ENCODE measurements at places on chromosomes 12 and 14.

DNA sequence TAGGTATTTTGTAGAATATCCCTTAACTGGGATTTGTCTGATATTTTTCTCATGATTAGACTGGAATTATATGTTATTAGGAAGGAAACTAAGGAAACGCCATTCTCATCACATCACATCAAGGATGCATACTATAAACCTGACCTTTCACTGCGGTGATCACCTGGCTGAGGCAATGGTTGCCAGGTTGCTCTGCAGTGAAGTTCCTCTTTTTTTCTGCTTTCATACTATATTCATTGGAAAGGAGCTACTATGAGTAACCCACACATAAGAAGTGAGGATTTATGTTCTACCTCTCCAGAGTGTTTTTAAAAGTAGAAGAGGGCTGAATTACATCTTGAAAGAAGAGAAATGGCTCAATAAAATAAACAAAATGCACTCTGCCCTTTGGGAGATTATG, 31.0 kb upstream of the GRIP1 start:
- no peak for DNase-seq

DNA sequence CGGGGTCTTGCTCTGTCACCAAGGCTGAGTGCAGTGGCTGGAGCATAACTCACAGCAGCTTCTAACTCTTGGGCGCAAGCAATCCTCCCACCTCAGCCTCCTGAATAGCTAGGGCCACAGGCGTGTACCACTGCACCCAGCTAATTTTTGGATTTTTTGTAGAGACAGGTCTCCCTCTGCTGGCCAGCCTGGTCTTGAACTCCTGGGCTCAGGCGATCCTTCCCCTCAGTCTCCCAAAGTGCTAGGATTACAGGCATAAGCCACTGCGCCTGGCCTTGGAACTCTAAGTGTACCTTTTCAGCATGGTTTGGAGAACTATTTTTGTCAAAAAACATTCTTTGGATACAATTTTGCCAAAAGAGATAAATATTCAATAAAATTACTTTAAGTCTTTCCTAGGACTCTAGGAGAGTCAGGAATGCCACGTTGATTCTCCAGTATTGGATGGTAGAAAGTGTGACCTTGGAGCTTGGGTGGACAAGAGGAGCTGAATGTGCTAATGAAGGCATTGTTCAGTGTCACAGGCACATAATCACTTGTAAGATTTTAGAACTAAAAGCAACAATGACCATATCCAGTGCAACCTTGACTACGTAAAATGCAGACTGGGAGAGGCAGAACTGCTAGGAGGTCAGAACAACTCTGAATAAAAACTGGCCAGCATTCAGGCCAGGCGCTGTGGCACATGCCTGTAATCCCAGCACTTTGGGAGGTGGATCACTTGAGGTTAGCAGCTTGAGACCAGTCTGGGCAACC, 2.8 kb downstream of the SRSF9 start:
- peak; percentile 3 for DNase-seq

DNA sequence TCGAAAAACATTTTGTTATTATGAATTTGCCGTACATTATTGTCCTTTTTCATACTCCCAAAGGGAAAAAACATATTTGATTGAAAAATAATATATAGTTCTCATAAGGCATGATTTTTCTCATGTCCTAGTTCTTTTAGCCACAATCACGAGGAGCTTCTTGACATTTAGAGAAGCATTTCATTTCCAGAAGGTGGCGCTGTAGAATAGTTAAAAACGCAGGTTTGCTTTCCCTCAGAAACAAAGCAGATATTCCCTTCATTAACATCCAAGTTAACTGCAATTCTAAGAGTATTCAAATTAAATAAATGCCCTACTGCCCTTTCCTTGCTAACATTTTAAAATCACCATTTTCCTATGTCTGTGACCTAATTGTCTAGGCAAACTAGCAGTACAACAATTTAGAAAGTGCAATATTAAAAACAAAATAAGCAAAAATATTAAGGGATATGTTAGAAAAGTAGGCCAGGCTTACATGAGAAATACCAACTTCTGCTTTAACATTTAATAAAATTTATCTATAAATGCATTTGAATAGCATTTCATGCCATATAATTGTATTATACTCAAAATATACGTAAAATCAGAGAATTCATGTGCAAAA, 10.9 kb upstream of the PIK3C2G start:
- DNase-seq = no peak

- no peak for DNase-seq
Observed at GRCh38 chr12:124347335-124347734, 52.4 kb downstream of the RFLNA start.

DNA sequence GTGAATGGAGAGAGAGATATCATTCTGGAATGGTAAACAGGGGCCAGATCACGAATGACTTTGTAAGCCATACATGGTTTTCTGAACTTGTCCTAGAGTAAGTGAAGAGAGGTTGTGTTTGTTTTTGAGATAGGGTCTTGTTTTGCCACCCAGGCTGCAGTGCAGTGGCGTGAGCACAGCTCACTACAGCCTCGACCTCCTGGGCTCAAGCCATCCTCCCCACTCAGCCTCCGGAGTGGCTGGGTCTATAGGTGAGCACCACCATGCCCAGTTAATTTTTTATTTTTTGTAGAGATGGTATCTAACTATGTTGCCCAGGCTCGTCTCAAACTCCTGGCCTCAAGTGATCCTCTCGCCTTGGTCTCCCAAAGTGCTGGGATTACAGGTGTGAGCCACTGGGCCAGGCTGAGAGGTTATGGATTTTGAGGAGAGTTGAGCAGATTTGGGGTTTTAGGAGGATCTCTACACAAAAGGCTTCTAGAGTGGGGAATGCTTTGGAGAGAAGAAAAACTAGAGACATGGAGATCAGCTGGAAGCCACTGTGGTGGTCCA, 19.7 kb upstream of the GPRC5A start:
- no peak for DNase-seq

- DNase-seq = no peak
Observed at GRCh38 chr12:30296486-30296885, 399.2 kb downstream of the IPO8 start.

GRCh38 chr12:39464976-39465695, 22.2 kb upstream of the KIF21A start:
- DNase-seq = no peak

GRCh38 chr14:36585100-36585499, 2.7 kb upstream of the NKX2-8 start:
- no peak for DNase-seq

DNA sequence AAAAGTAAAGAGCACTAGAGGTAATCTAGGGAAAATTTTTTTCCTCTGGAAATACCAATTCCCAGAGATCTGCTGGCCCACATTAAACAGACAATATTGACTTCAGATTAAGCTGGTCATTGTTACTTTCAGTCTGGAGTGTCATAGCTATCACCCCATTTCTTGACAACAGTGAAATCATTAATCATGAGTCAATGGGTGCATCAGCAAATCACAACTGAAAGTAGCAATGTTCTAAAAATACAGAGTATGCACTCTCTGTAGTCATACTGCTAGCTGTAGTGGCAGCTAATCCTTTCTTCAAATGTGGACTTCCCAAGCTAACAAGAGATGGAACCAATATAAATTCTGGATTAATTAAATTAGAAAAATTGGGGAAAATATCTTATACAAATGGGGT, 129.9 kb downstream of the CPNE8 start:
- no peak for DNase-seq

GRCh38 chr12:96828169-96828789, 78.8 kb upstream of the NEDD1 start:
- no peak for DNase-seq

DNA sequence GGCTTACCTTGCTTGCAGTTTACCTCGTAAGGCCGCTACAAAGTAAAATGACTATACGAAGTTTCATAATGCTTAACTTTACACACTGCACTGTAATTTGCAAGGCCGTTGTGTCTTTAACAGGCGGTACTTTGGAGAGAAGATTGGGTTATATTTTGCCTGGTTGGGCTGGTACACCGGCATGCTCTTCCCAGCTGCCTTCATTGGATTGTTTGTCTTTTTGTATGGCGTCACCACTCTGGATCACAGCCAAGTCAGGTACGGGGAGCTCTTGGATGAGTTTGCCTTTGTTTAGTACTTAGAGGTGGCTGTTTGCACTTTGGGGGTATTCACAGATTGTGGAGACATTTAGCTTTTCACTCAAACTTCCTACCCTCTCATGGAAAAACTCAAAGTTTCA, 167.8 kb downstream of the SLC5A8 start:
- DNase-seq = no peak

DNA sequence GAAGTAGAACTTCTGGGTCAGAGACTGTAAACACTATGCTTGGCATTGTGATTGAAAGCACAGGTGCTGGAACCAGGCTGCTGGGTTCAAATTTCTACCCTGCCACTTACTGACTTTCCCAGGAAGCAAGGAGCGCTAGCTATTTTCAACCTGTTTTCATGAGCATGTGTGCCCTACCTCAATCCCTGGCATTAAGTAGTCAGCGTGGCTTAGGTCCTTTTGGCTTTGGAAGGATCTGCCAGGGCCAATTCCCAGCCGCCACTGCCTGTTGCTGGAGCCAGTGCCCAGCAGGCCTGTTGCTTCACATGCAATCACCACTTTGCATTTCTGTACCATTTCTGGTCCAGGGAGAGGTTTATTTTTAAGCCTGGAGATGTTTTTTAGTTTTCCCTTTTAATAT, 196.3 kb downstream of the TRHDE start:
- DNase-seq = no peak

GRCh38 chr14:20116748-20117147, 6.2 kb downstream of the OR4K17 start:
- no peak for DNase-seq

DNA sequence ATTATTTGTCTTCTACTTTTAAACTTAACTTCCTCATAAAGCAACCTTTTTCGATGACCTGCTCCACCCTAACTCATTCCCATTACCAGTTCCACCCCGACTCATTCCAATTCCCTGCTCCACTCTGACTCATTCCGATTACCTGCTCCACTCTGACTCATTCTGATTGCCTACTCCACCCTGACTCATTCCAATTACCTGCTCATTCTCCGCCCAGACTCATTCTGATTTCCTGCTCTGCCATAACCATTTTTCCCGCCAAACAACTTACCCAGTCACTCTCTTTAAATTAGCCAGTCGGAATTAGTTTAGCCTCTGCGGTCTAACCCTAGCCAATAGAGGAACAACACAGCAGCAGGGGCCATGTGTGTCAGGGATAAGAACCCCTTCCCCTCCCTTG, 249.1 kb downstream of the DPY19L2 start:
- no peak for DNase-seq

GRCh38 chr12:105107171-105107493, 399 bp upstream of the WASHC4 start:
- no peak for DNase-seq

GRCh38 chr12:129605666-129606065, 298.2 kb downstream of the TMEM132D start:
- no peak for DNase-seq

DNA sequence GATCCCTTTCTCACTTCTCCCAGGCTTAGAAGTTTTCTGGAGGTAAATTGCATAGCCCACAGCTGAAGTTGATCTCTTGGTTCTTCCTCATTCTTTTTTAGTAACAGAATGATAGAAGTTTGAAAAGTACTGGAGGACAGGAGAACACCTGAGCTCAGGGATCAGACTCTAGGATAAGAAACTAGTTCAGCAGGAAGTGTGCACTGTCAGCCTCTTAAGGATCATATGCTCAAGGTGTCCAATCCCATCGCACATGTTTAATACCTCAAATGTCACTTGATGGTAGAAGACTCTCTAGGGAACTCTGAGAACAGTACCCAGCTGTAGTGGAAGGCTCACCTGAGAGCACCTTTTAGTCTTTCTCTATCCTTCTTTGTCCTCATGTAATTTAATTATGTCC, 14.7 kb upstream of the LIMA1 start:
- DNase-seq = no peak

- DNase-seq = peak; percentile 27
Observed at GRCh38 chr12:130633771-130634170, 82.3 kb downstream of the RIMBP2 start.

GRCh38 chr14:92109490-92109889, 3.1 kb upstream of the ATXN3 start:
- no peak for DNase-seq

GRCh38 chr14:56099081-56099797, 19.0 kb upstream of the PELI2 start:
- no peak for DNase-seq

DNA sequence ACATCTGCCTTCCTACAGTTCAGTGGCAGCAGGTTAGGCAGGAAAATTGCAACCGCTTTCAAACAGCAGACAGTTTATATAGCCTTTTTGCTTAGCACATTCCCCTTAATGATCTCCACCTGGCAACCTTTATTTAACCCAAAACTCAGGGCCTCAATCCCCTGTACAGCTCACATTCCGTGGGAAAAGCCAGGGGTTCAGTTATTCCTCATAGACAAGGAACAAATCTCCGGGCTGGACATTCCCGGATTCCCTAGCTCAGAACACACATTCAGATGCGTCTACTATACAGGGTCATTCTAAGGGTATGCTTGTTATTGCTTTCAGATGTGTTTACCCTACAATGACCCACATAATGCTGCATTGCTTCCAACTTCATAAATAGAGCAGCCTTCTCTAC, 73.8 kb upstream of the DCN start:
- no peak for DNase-seq

DNA sequence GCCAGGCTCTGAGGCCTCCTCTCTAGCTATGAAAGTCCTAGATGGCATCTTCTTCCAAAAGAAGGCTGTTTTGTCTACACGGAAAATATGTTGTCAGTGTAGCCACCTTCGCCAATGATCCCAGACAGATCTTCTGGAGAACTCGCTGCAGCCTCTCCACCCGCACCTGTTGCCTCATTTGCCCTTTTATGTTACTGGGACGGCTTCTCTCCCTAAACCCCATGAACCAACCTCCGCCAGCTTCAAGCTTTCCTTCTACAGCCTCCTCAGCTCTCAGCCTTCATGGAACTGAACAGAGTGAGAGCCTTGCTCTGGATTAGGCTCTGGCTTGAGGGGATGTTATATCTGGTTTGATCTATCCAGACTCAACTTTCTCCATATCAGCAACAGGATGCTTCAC, 10.8 kb downstream of the P2RX2 start:
- no peak for DNase-seq

- no peak for DNase-seq
Observed at GRCh38 chr14:75871181-75871880, 110.5 kb downstream of the TGFB3 start.

- no peak for DNase-seq
Observed at GRCh38 chr12:8867786-8868185, 45.4 kb downstream of the A2ML1 start.

DNA sequence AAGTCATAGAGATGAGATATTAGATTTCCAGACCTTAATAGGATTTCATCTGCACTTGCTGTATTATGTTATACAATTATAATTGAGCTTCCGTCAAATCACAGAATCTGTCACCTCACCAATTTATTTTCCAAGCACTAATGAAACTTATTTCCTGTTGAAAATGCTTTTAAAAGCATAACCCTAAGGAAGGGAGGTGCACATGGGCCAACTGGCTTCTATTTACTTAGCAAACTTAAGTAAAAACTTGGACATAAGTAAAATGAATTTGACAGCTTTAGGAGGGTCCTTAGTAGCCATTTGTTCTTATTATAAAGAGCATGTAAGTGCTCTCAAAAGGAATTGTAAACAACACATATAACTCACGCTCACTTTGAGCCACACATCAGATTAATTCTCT, 462.2 kb upstream of the TMPO start:
- DNase-seq = no peak
